ENCODE measurements at places on chromosomes 13 and 19.

DNA sequence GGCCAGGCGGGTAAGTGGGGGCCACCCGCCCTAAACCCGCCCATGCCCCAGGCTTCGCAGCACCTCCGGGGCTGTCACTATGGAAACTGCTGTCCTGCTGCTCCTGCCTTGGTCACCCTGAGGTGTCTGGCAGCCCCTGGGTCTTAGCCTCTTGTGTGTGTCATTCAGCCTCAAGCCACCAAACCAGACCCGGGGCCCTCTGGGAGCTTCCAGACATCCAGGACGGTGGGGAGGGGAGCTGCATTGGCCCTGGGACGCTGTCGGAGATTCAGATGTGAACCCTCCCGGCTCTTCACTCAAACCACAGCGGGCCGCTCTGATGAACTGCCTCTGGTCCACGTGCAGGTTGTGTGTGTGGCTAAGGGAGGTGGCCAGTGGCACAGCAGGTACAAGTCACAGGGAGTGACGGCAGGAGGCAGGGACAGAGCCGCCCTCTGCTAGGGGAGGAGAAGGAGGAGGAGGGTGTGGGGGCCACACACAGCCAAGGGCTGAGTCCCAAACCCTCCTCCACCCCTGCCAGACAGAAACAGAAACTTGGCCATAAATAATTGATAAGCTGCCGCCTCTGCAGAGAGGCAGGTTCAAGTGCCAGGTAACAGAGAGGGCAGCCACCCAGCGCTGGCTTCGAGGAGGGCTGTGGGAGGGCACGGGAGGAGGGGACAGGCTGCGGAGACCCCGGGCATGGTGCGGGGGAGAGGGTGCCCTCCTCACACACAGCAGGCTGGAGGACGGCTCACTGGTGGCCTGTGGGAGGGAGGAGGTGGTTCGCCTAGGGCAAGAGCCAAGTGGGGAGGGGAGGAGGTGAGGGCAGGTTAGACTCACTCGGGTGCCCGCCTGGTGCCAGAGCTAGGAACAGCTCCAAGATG lies 8.0 kb downstream of the NANOS3 start:
- no peak for DNase-seq

DNA sequence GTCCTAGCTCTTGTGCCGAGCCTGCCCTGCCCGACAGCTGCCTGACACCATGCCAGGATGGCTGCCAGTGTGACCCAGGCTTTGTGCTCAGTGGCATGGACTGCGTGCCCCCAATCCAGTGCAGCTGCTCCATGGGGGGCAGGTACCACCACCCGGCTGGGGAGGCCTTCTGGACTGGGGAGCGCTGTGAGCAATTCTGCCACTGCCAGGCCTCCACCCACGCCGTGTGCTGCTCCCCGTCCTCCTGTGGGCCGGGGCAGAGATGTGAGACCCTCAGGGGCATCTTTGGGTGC lies 9.4 kb upstream of the FXYD3 start:
- DNase-seq = no peak

GRCh38 chr13:19713186-19713965 lies 69.4 kb downstream of the PSPC1 start:
- no peak for DNase-seq

GRCh38 chr19:31349160-31349881 lies at the start of gene TSHZ3:
TSHZ3 (minus strand) TSS chr19:31349436; CDS start chr19:31349219, 217 bp downstream.
- DNase-seq = peak; percentile 83

GRCh38 chr13:52399708-52400107 lies 6.3 kb downstream of the THSD1 start:
- DNase-seq = no peak

DNA sequence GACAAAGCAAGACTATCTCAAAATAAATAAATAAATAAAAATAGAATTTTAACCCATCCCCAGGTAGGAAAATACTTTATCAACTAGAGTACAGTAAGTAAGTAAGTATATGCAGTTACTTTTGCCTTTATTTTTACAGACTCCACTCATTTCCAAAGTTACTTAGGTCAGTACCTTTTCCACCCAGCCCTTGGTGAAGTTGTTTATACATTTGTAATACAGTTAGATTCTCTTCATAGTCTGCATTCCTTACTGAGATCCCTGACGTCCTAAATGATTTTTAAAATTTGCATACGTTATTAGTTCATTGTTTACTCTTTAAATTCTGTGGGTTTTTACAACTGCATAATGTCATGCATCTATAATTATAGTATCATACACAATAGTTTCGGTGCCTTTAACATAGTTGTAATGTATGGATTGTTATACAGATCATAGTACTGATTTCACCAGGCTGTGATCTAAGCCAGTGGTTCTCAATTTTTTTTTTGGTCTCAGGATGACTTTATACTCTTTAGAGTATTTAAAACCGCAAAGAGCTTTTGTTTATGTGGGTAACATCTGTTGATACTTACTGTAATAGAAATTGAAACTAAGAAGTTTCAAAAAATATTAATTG lies 10.4 kb downstream of the SETDB2 start:
- DNase-seq = no peak

GRCh38 chr13:46642254-46642653 lies 89.3 kb downstream of the LRCH1 start:
- DNase-seq = no peak

DNA sequence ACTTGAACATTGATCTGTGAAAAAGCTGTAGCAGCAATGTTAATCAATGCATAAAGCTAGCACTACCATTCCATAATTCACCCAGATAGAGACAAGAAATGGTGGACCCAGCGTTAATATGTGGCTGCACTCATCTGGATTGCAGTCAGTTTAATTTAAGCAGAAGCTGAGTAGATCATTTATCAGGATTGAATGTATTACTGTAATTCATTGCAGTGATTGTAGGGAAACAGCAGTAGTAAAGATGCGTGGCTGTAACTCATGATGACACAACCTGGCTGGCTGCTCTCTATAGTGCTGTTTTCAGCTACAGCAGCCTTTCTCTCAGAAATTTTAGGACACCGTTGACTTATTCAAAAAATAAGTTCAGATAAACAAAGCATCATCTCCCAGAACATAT lies 499.5 kb upstream of the SLITRK6 start:
- DNase-seq = no peak

DNA sequence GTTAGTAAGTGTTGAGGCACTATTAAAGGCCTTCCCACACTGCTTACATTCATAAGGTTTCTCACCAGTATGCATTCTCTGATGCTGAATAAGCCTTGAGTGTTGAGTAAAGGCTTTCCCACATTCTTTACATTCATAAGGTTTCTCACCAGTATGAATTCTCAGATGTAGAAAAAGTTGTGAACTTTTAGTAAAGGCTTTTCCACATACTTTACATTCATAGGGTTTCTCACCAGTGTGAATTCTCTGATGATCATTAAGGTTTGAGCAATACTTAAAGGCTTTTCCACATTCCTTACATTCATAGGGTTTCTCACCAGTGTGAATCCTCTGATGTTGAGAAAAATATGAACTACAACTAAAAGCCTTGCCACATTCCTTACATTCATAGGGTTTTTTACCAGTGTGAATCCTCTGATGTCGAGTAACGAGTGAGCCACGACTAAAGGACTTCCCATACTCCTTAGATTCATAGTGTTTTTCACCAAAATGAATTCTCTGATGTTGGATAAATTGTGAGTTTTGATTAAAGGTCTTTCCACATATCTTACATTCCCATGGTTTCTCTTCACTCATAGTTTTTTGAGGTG lies 24.2 kb downstream of the ZNF829 start:
- DNase-seq = no peak

DNA sequence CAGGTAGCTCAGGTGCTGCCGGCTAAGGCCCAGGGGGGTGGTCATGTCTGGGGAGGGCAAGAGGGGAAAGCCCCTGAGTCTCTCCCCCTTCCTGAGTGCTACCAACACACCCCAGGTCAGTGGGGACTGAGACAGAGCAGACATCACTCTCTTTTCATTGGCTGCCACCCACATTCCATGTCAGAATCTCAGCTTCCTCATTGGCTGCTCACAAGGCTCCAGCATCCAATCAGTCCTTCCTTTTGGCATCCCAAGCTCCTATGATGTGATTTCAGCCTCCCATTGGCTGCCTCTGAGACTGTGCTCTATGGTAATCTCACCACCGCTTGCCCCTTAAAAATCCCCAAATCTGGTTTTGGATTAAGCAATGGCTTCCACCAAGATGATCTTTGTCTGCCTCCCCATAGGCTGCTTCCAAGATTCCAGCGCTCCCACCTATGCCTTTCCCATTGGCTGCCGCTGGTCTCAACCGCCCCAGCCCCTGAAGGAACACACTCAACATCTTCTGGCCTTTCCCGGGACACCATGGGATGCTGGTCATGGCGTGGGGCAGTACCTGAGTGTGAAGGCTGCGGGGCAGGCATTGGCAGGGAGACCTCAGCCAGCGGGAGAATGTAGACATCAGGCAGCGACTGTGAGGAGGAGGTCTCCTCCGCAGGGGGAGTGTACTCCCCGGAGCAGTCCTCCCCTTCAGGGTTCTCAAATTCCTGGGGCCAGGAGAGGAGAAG lies 2.0 kb downstream of the LMTK3 start:
- DNase-seq = no peak

GRCh38 chr13:77386880-77387606 lies 60.1 kb upstream of the MYCBP2 start:
- DNase-seq = no peak

GRCh38 chr19:34461375-34462100 lies 20.0 kb upstream of the WTIP start:
- no peak for DNase-seq

GRCh38 chr13:78046331-78046730 lies 127.7 kb upstream of the EDNRB start:
- no peak for DNase-seq

DNA sequence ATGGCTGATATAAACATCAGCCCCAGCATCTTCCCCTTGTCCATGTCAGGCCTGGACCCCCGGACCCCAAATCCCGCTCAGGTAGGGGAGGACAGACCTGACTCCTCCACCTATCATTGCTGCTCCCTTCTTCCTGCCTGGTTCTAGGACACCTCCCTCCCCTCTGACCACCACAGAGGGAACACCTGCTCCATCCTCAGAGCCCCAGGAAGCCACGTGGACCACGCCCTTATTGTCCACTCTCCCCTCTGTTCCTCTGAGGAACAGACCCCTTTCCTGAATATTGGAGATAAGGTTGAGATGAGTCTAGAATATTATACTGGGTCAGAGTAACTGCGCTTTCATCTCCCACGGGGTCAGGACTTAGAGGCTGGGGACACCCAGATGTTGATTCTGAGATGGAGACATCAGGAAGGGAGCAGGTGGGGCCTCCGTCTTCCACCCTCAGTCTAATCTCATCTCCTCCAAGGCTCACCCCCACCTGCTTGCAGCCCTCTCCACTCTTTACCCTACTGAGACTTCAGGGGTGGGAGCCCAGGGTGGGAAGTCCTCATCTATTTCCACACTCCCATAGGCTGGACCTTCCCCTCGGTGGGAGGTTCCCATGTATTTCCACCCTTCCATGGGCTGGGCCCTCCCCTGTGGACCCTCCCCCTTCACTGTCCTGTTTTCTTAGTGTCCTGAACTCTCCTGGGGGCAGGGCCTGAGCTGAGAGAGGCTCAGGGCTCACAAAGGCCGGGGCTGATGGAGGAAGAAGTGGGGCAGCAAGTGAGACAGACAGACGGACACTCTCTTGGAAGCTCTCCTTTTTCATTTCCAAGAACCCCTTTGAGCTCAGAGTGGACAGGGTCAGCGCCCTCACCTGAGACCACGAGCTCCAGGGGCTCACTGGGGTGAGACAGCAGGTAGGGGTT lies 2.7 kb downstream of the LILRA4 start:
- no peak for DNase-seq

GRCh38 chr13:51635137-51635878 lies 51.0 kb downstream of the WDFY2 start:
- no peak for DNase-seq

DNA sequence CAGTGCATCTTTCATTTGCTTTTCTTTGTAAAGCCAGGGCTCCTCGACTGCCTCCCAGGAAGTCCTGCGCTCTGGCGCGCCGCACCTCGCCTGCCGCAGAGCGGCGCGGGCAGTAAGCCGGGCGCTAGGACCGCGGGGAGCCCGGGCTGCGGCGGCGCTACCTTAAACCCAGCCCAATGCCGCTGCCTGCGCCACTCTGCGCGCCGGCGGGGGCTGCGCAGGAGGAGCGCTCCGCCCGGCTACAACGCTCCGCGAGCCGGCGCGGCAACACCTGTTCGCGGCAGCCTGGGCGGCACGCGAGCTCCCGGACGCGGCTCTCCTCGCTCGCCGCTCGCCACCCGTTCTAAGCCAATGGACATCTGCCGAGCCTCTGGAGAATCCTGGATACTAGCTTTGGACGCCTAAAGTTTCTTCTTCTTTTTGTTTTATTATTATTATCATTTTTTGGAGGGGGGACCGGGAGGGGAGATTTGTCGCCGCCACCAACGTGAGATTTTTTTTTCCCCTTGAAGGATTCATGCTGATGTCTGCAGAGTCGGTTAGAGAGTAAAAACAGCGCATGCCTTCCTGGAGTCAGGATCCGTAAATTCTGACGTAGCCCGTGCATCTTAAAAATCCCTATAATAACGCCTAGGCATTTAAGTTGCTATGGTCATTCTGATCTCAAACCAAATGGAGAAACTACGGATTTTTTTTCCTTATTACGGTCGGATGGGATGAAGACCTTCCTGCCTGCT lies at the start of gene FGF9:
TSS of gene FGF9 (plus strand) at position 191 of the 737 bp plus-strand sequence. CDS start 840 bp downstream, outside the sequence.
- DNase-seq = peak; percentile 94

- DNase-seq = no peak
Observed at GRCh38 chr13:91074091-91074490, 273.4 kb upstream of the MIR17HG start.

Measured in left lung (tissue), 14 donors.